H4 (cell line): ENCODE measurements at places on chromosomes 12 and 14. TPM values are rescaled to one million over a fixed set of nuclear protein-coding genes. Genes with fewer than 3 reads are reported as not detected.

SDR9C7 gene
- 0.14 TPM in 1 of 2 replicates, not detected in the other for total RNA-seq

KLHL28 gene
- total RNA-seq: 2.6 and 4.5 TPM in 2 replicates

RBP5 gene
- 0.88 TPM in 1 of 2 replicates, not detected in the other for total RNA-seq

NR1H4 gene
- total RNA-seq: 1.5 and 2.3 TPM in 2 replicates

RERGL gene
- not detected in 2 replicates for total RNA-seq

ADGRD1 gene
- total RNA-seq: 0.14 and 0.21 TPM in 2 replicates

TRHDE gene
- 2.4 and 8.8 TPM in 2 replicates for total RNA-seq

SLCO1C1 gene
- total RNA-seq: 0.04 TPM in 1 of 2 replicates, not detected in the other

LRP1 gene
- 5.8 and 6.5 TPM in 2 replicates for total RNA-seq

PAX9 gene
- total RNA-seq: 4.6 and 5.2 TPM in 2 replicates

NGB gene
- not detected in 2 replicates for total RNA-seq

TAS2R20 gene
- total RNA-seq: 0.62 TPM in 1 of 2 replicates, not detected in the other

GPRC5A gene
- total RNA-seq: 10.1 and 10.9 TPM in 2 replicates

KRT74 gene
- not detected in 2 replicates for total RNA-seq

SLC22A17 gene
- total RNA-seq: 4.6 and 5.3 TPM in 2 replicates

LHX5 gene
- not detected in 2 replicates for total RNA-seq

MYL2 gene
- total RNA-seq: not detected in 2 replicates

KLRC1 gene
- total RNA-seq: not detected in 2 replicates

GALNT16 gene
- total RNA-seq: 0.47 and 0.52 TPM in 2 replicates

CACNA2D4 gene
- total RNA-seq: not detected in 2 replicates

A2ML1 gene
- total RNA-seq: not detected in 2 replicates

RPL10L gene
- not detected in 2 replicates for total RNA-seq

ESRRB gene
- total RNA-seq: 0.04 TPM in 1 of 2 replicates, not detected in the other

MYO1H gene
- not detected in 2 replicates for total RNA-seq

TMEM30B gene
- total RNA-seq: not detected in 2 replicates

PNMA1 gene
- total RNA-seq: 12.9 and 14.0 TPM in 2 replicates

SPX gene
- total RNA-seq: 0.21 and 1.3 TPM in 2 replicates
